Fibroblast of pulmonary artery (primary cell): ENCODE measurements at places on chromosomes 13 and 19.
A peak's percentile ranks its signal among the peaks of the same experiment; 100 is the strongest.

DNA sequence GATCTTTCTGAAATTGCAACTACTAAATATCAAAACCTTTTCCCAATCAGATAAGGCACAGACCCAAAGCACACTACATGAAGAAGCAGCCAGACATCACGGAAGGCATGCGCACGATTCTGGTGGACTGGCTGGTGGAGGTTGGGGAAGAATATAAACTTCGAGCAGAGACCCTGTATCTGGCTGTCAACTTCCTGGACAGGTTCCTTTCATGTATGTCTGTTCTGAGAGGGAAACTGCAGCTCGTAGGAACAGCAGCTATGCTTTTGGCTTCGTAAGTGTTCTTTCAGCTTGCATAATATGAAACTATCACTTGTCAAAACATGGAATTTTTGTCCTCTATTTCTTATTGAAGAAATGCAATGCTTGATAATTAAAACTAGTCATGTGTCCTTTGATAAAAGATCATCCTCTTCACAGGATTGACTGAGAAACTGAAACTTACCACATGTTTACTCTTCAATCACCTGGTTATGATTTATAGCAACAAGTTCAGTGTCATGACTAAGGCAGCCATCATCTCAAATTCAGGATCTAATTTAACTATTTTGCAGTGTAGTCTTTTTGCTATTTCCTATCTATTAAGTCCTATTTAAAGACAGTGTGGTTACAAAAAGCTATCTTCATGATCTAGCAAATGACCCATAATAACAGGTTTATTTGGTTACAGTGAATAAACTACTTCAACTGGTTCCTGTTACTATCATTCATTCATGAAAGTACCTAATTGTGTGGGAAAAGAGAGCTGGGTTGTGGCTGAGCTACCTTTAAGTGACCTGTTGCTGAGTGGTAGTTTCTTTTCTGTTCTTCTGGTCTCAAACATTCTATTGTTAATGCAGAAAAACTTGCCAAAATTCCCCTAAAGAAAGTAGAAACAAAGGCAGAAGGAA, 6.5 kb downstream of the CCNA1 start:
- DNase-seq = no peak

- no peak for DNase-seq
Measured at GRCh38 chr19:3234800-3235199, 10.3 kb downstream of the CELF5 start.

- DNase-seq = peak; percentile 92
Measured at GRCh38 chr13:108218044-108218974, at the start of gene ABHD13. ABHD13 (plus strand) TSS chr13:108218392; CDS start chr13:108229219, 10,827 bp downstream.

- no peak for DNase-seq
Measured at GRCh38 chr19:33393286-33394005, 19.9 kb downstream of the CEBPG start.

DNA sequence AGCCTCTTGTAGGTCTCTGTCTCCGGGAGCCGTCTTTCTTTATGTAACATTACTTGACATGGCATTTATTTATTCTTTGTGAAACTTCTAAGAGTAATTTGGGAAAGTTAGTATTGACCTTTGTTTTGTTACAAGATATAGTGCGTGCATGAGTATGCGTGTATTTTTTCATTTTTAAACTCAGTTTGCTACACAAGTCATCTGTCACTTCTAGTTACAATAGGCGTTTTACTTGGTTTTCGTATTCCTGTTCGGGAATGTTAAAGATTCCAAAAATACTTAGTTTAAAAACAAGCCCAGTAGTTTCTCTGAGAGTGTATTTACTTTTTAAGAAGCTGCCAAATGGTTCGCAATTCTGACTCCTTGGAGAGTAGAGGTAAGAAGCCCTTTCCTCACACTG, 3.2 kb downstream of the PDS5B start:
- DNase-seq = no peak

DNA sequence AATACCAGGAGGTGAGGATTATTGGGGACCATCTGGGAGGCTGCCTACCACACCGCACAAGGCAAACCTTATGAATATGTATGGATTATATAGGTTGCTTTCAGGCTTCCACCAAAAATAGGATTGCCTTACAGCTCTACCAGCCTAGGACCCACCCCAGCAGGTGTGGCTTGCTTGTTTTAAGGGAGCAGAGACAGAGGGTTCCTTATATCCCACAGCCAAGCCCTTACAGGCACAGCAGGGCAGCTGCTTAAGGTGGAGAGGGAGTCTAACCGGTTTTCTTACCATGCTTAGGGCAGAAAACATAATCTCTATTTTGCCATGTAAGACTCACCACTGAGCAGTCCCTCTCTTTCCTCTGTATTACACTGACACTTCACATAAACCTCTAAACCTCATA, 16.1 kb upstream of the TTYH1 start:
- no peak for DNase-seq

GRCh38 chr13:37302686-37303085, 197.2 kb upstream of the CSNK1A1L start:
- no peak for DNase-seq

DNA sequence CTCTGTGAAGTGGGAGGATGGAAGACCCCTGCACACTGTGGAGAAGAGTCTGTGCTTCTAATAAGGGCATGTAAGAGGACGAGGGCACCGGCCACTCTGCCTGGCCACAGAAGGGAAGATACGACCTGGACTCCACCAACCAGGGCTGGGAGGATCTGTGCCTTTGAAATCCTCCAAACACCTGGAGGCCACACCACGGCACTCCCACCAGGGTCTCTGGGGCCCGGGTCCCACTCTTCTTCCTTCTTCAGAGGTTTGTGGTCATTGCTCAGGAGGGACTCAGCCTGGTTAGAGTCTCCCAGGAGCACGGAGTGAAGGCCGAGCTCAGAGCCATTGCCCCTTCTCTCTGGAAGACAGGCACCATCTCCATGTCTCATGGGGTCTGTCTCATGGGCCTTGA, 42.0 kb downstream of the RAB20 start:
- DNase-seq = no peak

DNA sequence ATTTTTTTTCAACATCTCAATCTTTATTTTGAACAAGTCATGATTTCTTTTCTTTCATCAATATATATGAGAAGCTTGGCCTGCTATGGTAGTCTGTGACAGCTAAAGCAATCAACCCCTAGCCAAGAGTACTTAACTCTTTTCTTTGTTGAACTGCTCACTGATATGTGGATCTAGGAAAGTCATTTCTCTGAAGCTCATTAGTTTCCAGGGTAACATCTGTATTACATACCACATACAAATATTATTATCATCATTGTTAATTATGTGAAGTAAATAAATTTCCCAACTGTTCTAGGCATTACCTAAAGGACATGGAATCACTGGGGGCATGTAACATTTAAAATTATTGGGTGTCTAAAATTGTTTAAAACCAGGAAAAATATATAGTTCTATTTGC, 267.3 kb downstream of the DCT start:
- no peak for DNase-seq

GRCh38 chr19:12797141-12797587, 4.4 kb downstream of the PRDX2 start:
- no peak for DNase-seq

DNA sequence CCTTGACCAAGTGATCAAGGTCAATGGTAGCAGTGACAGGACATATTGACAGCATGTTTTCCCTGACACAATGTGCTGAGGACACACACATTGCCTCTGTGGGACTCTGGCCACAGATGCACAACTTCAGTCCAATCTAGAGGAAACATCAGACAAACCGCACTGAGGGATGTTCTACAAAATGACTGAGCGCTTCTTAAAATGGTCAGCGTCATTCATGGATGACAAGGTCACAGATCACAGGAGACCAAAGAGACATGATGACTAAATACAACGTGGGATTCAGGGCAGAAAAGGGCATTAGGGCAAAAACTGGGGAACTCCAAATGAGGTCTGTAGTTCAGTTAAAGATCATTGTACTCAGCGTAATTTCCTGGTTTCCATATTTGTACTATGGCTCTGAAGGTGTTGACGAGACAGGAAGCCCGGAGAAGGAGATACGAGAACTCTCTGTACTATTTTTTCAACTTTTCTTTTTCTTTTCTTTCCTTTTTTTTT, 20.6 kb downstream of the PBX4 start:
- DNase-seq = no peak

- DNase-seq = peak; percentile 98
Measured at GRCh38 chr19:6066661-6067646, 43.3 kb downstream of the RFX2 start.

DNA sequence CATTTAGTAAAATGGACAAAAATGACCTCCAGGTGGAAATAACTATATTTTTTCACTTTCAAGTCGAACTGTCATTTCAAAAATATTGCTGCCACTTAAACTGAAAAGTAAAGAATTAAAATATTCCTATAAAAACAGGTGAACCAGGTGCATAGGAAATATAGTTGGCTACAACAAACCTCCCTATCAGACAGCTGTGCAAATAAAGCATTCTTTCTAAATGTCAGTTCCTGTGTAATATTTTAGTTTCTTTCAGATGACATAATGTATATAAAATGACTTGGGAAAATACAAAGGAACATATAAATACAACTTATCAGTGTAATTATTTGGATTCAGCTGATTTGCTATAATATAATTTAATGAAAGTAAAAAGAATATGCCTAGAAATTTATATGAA, 403.5 kb upstream of the GPC6 start:
- DNase-seq = no peak

DNA sequence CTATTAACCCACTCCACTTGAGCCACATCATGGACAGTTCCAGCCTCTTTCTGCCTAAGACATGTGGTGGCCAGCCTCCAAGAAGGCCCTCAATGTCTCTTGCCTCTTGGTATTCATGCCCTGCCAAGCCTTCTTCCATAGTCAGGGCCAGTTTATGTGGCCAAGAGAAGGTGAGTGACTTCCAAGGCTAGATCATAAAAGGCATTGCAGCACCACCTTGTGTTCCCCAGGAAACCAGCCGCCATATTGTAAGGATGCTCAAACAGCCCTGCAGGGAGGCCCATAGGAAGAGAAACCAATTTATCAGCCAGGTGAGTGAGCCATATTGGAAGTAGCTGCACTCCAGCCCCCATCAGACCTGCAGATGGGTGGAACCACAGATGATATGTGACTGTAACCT, 12.3 kb upstream of the DNMT1 start:
- DNase-seq = no peak
